ENCODE measurements at places on chromosomes 6 and 20.

- peak; percentile 48 for DNase-seq
Measured at GRCh38 chr20:21513881-21514540, at the start of gene NKX2-2. Gene NKX2-2 (minus strand): TSS chr20:21514064. CDS start chr20:21513669, 395 bp downstream.

- DNase-seq: no peak
Measured at GRCh38 chr20:57663241-57663640, 43.0 kb upstream of the ZBP1 start.

DNA sequence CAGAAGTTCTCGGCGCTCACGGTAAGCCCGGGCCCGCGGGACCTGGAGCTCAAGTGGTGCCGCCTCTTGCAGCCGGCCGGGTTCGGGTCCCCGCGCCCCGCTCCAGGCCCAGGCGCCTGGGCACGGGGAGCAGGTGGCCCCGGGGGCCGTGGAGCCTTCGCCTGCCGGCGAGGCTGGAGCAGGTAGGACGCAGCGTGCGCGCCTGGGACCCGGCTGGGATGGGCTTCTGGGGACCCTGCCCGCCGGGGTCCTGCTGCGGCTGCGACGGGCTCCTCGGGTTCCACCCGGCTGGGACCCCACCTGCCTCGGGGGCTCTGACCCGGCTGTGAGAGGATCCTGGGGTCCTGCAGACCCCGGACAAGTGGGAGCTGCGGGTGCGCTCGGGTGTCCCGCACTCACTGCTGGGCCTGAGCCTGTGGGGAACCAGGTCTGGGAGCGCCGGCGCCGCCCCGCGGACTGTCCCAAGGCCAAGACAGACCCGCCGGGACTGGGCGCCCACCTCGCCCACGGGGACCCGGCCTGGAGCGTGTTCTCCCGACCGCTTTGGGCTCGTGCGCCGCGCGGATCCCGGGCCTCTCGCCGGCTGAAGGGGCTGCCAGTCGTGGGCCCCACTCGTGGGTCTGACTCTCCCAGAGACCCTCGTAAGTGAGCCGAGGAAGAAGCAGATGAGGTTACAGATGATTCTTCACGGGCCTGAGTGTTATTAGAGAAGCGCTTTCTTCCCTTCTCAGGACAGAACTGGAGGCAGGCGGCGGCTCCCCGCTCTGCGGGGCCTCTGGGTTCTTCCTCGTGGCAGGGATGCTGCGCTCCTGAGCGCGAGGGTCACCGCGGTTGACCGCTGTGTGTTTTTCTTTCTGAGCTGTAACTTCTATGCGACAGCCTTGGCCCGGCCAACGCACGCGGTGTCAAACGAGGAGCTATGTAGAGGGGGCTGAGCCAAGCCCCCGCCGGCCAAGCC lies 729 bp downstream of the SMOC2 start:
- DNase-seq: no peak

- no peak for DNase-seq
Measured at GRCh38 chr6:39565956-39566355, 159.3 kb downstream of the KIF6 start.

GRCh38 chr6:30130887-30131862 lies 4.8 kb upstream of the TRIM40 start:
- peak; percentile 85 for DNase-seq

DNA sequence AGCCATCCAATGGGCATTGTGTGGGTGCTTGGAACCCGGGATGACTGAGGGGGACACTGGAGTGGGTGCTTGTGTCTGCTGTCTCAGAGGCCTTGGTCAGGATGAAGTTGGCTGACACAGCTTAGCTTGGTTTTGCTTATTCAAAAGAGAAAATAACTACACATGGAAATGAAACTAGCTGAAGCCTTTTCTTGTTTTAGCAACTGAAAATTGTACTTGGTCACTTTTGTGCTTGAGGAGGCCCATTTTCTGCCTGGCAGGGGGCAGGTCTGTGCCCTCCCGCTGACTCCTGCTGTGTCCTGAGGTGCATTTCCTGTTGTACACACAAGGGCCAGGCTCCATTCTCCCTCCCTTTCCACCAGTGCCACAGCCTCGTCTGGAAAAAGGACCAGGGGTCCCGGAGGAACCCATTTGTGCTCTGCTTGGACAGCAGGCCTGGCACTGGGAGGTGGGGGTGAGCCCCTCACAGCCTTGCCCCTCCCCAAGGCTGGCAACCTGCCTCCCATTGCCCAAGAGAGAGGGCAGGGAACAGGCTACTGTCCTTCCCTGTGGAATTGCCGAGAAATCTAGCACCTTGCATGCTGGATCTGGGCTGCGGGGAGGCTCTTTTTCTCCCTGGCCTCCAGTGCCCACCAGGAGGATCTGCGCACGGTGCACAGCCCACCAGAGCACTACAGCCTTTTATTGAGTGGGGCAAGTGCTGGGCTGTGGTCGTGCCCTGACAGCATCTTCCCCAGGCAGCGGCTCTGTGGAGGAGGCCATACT lies 49.4 kb downstream of the PYGB start:
- no peak for DNase-seq

- no peak for DNase-seq
Measured at GRCh38 chr6:167479901-167480648, 155.2 kb downstream of the TTLL2 start.
